Progenitor cell of endocrine pancreas (in vitro differentiated cells): ENCODE measurements at places on chromosomes 12 and 14.

DNA sequence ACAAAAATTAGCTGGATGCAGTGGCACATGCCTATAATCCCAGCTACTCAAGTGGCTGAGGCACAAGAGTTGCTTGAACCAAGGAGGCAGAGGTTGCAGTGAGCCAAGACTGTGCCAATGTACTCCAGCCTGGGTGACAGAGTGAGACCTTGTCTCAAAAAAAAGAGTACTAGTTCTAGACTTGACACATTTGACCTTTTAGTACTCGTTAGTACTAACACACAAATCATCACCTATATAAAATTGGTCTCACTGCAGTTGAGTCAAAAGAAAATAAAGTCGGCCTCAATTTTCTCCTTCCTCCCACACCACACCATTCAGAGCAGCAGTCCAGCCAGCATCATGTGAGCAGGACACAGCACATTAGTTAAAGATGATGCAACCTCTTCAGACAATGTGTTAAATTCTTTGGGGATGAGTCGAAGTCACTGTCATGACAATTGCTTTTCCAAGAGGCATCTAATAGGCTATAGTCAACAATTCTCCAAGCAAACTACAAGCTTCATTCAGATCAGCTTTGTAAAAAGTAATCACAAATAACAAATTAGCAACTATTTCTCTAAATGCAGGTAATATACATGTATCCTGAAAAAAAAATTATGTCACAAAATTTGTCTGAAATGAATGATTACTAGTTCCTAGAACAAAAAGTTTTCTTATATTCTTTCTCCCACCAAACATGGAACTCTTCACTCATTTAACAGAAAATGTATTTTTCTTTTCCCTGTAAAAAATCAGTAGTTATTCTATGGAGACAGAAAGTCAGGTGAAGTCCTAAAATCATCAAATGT is 55.6 kb downstream of the CLIP1 start:
- no peak for DNase-seq

DNA sequence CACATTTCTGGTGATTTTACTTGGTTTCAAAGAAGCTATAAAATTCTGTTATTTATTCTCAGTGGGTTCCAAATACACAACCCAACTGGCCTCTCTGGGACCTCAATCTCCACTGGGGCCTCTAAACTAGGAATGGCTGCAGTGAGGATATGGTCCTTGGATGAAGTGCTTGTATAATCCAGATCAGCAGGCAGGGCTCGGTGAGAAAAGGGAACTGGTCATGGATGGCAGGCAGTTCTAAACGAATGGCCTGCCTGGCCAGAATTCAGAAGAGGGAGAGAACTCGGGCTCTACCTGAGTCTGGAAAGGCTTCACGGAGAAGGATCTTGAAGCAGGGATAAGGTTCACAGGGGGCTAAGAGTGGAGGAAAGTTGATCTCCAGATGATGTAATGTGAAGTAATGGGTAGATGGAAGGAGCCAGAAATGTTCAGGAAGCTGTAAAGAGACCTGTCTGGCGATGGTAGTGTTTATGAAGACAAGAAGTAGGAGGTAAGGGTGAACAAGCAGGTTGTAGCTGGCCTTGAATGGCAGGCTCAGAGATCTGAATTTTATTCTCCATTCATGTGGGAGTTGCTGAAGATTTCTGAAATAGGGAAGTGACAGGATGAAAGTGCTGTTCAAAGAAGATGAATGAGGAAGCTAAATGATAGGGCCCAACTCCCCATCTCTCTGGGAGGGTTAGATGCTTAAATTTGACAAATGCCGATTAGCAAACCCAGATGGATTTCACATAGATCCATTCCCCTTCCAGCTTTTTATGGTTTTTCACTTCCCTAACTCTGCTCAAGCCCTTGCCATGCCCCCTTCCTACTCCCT is 31.5 kb upstream of the ANO6 start:
- no peak for DNase-seq

- no peak for DNase-seq
These were observed 11.3 kb upstream of the KCNH3 start for GRCh38 chr12:49527361-49528130.

DNA sequence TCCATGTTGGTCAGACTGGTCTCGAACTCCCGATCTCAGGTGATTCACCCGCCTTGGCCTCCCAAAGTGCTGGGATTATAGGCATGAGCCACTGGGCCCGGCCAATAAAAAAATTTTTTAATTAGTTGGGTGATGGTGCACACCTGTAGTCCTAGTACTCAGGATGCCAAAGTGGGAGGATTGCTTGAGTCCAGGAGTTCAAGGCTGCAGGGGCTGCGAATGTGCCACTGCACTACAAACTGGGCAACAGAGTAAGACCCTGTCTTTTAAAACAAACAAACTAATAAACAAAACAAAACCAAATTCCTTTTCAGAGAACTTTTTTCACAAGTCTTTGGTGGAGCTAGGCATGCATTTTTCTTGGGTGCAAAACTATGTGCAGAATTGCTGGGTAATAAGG is 10.1 kb upstream of the SPSB2 start:
- no peak for DNase-seq

GRCh38 chr12:109578330-109578927 is 4.8 kb downstream of the MVK start:
- no peak for DNase-seq

DNA sequence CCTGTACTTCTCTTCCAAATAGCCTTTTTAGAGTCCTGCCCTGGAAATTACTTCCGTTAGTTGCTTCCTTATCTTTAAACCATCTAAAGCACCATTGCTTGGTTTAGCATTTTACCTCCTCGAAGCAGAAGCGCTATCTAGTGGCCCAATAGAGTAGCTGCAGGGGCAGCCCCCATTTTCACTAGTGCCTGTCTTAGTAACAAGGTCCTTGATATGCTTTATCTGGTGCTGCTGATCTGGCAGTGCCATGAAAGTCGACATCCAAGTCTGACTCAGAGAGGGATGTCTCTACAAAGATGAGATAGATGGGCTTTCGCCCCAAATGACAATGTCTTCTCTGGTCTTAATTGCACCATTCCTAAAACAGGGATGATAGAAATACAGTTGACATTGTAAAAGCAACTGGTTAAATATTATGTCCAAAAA is 25.0 kb upstream of the CIT start:
- DNase-seq = peak; percentile 20

DNA sequence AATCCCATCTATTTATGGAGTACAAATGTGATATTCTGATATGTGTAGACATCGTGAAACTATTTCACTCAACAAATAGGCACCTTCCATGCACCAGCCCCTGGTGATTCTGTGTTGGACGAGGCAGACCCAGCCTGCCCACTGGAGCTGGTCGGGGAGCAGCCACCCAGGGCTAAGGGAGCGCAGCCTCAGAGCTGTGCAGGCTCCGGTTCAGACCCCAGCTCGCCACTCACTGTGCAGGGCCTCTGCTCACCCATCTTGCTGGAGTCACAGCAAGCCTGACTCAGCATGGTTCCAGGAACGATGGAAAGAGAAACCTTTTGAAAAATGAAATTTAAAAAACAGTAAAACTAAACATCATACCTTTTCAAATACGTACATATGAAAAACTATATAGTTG is 52.3 kb upstream of the BCL11B start:
- DNase-seq = no peak

- DNase-seq = no peak
These were observed 104.2 kb downstream of the ADCK1 start for GRCh38 chr14:77903937-77904617.

- DNase-seq = peak; percentile 20
These were observed 76.1 kb downstream of the STON2 start for GRCh38 chr14:81324011-81324410.
